ENCODE measurements at places on chromosomes 5 and 9.

- DNase-seq = no peak
These were observed 23.7 kb downstream of the CWC27 start for GRCh38 chr5:64792469-64792868.

DNA sequence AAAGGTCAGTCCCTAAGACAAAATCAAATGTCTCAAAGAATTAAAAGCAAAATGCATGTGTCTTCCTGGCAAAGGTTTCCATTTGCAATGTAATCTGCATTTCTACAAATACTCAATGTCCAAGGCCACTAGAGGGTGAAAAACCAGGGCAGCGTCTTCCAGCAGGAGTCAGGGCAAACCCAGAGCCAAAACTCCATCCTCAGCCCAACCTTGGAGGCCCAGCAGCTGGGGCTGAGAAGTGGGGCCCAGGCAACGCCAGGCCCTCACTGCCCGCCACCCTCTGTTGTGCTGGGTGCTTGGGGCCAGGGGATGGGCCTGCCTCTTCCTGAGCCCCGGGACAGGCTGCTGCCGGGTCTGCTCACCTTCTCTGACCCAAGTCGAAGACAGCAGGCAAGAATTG lies 200.1 kb downstream of the PAX5 start:
- no peak for DNase-seq

GRCh38 chr9:129089246-129089645 lies 8.3 kb downstream of the DOLPP1 start:
- no peak for DNase-seq

GRCh38 chr5:113680534-113680933 lies 167.0 kb downstream of the YTHDC2 start:
- no peak for DNase-seq

DNA sequence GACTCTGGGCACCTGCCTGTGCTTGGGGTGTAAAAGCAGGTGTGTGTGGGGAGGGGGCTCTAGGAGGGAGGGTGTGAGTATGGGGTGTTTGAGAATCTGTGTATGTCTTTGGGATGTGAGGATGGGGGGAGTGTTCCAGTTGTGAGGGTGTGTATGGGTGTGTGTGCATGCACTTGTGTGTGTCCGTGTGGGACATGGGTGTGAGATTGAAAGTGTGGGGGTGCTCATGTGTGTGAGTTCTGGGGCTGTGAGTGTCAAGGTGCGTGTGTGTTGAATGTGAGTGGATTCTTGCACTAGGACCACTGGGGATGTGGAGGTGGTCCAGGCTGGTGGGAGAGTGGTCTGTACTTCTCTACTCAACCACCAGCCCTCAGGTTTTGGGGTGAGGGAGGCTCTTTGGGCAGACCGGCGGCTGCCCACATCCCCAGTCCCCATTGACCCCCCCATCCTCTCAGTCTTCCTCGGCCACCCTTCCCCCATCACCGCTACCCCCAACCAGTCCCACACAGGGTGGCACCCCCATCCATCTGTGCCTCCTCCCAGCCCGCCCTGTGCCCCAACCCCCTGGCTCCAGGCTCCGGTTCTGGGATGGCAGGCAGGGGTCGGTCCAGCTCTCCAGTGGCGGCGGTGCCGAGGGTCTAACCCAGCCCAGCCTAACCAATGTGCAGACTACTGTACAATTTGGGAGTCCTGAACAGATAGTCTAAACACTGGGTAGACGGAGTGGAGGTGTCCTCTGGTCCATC lies 31.5 kb downstream of the GOLGA2 start:
- DNase-seq = no peak

DNA sequence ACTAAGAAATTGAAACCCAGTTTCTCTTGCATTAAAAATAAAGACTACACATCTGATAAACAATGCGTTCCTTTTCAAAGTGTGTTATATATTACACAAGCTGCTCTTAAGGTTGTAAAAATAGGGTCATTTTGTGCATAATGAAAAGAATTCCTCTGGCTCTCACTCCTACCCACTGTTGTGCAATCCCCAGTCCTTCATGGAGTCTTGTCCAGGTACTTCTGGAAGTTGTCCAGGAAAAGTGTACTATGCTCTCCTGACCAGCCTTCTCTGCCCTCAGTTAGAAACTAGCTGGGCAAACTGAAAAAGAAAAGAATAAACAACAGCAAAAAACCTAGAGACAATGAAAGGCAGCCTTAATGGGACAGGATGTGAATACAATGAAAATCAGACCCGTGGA lies 345.5 kb upstream of the PAPPA start:
- DNase-seq = no peak

DNA sequence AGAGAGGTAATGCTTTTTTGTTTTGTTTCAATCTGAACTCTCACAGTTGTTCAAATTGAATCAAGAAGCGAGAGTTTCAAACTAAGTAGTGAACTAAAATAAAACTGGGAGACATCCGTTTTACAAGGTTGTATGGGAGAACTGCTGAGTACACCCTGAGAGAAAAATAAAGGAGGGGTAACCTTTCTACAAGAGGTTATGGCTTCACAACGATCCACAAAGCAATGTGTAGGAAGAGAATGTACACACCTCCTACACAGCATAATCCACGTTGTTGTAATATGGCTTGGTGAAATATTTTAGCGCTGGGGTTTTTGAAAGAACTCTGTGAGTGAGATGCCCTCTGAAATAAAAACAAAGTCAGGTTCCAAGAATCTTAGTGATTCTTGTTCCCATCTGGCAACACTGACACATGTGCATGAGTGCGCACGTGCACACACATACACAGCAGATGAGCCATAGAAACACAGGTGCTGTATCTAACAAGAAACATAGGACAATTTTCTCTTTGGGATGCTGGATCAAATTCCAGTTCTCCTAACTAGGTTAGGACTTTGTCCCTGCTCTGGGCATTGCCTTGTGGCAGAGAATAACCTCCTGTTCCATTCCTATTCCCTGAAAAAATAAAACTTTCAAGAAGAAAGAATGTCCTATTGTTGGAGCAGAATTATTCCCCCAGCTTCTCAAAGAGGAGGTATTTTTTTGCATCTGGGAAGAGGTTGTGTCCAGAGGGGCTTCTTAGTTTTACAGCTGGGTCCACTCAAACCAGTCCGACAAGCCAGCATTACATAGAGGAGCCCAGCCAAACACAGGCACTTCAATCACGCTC lies 94.5 kb upstream of the EFNA5 start:
- DNase-seq = no peak

DNA sequence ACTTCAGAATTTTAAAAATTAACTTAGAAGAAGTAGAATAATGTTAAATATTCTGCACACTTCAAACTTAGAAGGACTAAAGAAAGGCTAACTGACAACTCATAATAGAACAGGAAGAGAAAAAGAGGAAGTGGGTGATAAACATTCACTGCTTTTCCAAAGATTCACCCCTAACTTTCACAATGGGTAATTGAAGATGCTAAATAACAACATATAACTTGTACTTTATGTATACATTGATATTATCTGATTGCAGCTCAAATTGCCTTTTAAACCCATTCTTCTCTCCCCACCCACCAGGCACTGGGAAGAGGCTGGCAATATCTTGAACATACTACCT lies 376.6 kb downstream of the EFNA5 start:
- DNase-seq = no peak

Data from RKO (cell line).